Stimulated activated CD8-positive, alpha-beta memory T cell treated with anti-CD3 and anti-CD28 coated beads, Interleukin-12 subunit alpha, Interleukin-12 subunit beta, amount 100 ng/mL, for 4 hours (primary cell): ENCODE measurements at places on chromosomes 12 and 14.

- DNase-seq: no peak
These were observed 98.6 kb downstream of the SCARB1 start for GRCh38 chr12:124764870-124765580.

DNA sequence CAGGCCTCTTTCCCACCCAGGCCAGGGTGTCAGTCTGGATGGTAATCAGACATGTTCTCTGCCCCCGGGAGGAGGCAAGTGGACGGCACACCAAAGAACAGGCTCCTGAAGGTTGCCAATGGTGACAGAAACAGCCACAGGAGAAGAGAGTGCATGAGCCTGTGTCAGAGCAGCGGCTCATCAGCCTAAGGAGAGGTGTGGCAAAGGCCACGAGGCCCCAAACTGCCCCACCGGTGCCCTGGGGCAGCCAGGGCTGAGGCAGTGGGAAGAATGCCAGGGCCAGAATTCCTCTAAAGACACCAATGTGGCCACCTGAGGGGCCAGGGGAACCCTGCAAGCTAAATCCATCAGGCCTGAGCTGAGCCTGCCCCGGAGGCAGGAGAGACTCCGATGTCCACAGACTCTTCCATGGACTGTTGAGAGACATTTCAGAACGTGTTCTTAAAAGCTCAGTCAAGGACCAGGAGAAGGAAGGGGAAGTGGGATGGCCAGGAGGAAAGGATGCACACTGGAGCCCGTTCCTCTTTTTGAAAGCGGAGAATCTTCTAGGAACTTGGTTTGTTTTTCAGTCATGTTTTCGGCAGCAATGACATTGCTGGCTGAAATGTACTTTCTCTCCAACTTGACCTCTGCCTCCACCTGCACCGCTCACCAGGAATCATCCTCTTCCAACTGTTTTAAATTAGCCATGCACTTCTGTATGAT is 176.3 kb upstream of the FKBP4 start:
- DNase-seq: no peak

- DNase-seq: no peak
These were observed 63.0 kb downstream of the CLMN start for GRCh38 chr14:95256776-95257060.

DNA sequence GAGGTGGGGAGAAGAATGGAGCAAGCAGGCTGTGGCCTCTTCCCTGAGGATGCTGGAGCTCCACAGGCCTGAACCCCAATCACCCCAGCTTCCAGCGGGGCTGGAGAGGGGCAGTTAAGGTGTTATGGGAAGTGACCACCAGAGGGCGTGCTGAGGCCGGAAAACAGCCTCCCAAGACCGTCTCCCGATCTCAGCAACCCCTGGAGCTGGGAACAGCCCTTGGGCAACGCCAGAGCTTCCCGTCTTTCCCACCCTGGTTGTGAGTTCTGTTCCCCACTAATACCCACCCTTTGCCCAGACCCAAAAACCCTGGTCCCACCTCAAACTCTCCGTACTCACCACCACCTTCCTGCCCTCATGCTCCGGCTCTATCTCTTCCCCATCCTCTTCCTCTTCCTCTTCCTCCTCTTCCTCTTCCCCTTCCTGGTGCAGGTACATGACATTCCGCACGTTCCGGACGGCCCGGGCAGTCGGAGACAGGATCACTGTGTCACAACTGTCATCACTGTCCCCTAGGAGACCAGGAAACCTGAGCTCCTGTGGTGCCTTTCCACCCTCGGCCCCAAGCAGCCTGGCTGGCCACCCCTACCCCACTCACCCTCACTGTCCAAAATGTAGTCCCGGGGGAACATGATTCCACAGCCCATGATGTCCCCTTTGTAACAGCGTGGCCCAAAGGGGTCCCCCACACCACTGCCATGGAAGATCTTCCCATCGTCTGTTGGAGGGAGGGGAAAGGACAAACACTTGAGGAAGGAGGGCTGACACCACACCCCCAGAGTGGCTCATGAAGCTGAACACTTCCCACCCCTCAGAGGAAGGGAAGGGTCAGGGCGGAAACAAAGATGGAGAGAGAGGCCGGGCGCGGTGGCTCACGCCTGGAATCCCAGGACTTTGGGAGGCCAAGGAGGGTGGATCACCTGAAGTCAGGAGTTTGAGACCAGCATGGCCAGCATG is 12.9 kb downstream of the SPRYD3 start:
- peak; percentile 25 for DNase-seq

DNA sequence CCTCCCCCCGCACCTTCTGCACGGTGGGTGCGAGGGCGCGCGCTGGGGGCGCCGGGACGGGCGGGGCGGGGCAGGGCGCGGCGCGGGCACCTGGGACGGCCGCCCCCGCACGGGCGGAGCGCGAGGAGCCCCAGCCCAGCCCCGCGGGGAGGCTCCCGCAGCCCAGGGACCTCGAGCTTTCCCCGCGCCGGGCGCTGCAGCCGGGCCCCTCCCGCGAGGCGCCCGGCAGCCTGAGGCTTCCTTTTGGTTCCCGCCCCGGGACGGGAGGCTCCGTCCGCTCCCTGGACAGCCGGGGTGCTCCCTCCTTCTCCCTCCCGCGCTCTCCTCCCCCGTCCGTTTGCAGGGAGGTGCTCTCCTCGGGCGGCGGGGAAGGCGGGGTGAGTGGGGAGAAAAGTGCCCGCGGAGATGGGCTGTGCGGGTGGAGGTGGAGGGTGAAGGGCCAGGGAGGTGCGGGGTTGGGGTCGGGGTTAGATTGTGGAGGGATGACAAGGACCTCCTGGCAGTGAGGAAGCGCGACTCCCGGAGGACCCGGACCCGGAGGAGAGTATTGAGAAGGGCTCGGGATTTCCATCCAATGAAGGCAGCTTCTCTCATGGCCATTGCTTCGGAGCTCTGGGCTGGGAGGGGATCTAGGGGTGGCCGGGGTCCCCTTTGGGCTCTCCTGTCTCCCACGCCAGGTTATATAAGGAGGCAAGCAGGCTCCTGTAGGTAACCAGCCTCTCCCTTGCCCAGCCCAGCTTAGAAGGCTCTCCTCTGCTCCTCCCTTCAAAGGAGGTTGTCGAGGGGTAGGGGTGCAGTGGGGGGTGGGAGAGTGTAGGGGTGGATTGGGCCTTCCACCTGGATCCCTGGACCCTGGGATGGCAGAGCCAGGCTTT is 645 bp downstream of the JDP2 start:
- no peak for DNase-seq

DNA sequence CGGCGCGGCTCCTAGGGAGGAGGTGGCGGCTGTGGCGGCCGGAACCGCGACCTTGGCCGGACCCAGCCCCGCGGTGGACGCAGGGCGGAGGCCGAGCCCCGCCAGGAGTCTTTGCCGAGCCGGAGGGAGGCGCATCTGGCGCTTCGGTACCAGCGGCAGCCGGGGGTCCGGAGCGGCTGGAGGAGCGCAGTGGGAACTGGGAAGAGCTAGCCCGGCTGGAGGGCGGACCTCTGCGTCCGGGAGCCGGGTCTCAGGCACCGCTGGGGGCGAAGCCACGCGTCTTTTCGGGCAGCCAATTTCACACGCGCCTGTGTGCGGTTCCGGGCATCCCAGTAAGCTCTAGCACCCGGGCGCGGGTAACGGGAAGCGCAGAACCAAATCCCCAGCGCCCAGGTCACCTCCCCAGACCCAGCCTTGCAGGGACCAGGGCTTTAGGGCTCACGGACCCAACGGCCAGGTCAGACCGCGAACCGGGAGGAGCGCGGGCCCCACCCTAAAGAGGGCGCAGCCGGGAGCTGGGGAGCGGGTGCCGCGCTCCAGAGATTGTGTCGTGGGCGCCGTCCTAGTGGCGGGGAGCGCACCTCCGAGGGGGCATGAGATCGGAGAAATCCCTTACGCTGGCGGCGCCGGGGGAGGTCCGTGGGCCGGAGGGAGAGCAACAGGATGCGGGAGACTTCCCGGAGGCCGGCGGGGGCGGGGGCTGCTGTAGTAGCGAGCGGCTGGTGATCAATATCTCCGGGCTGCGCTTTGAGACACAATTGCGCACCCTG is 89.4 kb downstream of the GALNT8 start:
- DNase-seq: no peak

DNA sequence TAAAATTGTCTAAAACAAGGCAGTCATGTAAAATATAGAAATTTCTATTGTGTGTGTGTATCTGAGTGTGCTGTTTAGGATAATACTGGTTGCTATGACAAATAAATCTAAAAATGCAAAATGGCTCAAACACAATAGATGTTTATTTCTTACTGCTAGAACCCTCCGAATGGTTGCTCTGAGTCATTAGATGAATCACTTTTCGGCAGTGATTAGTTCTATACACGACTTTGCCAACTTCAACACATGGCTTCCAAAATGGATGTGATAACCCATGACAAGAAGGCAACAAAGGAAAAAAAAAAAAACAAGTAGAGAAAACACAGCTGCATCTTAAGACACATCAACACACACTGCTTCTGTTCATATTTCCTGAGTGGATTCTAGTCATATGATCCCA is 729.2 kb downstream of the AACS start:
- no peak for DNase-seq

- DNase-seq: no peak
These were observed 2.3 kb downstream of the KRT85 start for GRCh38 chr12:52364901-52365489.

DNA sequence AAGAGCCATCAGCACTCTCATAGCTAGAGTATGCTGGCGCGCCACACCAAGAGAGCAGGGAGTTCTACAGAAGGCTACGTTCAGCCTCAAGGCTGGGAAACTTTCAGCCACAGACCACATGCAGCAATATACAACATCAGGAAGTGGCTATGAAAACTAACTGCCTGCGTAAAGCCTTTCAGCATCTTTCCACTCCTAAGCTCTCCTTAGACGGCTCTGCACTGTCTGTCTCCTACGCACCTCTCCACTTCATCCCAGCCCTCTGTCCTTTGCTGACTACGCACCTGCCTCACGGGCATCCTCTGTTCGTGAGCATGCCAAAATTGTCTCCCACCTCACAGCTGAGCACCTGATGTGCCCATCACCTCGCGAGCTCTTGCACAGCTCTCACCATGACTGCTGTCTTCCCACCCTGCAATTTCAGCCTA is 9.7 kb downstream of the MPHOSPH9 start:
- DNase-seq: peak; percentile 8

DNA sequence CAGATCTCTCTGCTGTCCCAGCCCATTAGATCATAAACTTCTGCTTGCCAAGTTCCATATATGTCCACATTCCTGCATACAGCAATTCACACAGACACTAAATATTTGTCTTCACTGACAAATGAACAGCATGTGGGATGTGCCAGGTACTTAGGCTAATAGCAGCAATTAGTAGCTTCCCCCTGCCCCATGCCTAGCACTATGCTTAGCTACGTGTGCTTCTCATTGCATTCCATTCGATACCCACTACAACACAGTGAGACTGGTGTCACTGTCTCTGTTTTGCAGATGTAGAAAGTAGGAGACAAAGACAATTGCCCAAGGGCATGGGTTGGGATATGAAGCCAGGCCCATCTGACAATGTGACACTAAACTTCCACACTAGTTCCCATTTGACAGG is 308.4 kb downstream of the BCL11B start:
- no peak for DNase-seq

DNA sequence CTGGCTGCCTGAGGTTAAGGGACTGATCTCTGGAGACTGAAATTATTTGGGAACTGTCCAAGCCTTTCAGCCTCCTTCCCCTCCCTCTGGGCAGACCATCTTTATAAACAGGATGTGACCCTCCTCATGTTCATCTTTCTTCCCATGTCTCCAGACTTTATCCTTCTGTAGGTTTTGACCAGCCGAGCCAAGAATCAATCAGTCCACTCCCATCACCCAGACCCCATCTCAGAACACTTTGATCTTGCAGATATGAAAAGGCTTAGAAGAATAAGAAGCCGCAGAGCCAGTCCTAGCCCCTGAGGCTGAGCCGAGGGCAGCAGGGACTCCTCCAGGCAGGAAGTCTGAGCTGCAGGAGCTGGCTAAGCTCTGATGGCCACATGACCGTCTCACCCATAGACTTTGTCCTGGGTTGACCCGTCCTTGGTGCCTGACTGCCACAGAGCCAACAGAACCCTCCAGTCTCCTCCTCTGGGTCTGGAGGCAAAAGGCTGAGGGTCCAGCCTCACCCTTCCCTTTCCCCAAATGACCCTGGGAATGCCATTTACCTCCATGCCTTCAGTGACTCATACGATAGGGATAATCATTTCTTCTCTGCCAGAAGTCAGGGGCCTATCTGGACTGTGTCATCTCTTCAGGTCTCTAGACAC is 1.6 kb downstream of the KRT71 start:
- no peak for DNase-seq

DNA sequence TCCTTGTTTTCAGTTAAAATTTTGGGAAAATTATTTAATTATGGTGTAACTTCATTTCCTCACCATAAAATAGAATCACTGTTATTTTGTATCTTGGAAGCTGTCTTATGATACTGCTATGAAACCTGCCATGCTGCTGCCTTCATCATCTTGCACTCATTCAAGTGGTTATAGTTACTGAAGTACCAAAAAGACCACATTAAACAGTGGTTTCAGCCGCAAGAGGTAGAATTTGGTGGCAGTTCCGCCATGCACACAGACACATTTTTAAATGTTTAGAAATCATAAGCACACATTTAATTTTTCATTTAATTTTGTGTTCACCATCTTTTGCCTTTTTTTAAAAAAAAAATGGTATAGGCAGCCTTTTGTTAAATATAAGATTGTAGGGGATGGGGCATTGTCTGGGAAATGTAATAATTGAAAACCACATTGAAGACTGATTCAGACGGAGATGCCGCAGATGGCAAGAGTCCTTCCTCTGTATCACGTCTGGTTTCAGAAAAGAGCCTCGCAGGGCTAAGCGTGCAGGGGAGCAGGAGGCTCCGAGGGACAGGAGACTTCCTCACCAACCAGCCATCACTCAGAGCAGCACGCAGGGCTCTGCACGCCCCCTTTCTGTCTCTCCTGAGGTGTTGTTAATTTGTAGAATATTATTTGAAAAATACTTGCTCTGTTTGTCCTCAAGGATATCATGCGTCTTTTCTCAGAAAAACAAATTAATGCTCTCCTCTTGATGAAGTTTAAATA is 115.2 kb upstream of the PELI2 start:
- DNase-seq: no peak

- DNase-seq: no peak
These were observed 173.8 kb downstream of the TBX5 start for GRCh38 chr12:114232187-114232586.

- DNase-seq: no peak
These were observed 14.1 kb upstream of the NUMB start for GRCh38 chr14:73472185-73473114.

GRCh38 chr14:67622675-67623074 is 3.0 kb downstream of the ARG2 start:
- DNase-seq: no peak

- DNase-seq: no peak
These were observed 135.6 kb downstream of the BCL11B start for GRCh38 chr14:99136401-99136800.

DNA sequence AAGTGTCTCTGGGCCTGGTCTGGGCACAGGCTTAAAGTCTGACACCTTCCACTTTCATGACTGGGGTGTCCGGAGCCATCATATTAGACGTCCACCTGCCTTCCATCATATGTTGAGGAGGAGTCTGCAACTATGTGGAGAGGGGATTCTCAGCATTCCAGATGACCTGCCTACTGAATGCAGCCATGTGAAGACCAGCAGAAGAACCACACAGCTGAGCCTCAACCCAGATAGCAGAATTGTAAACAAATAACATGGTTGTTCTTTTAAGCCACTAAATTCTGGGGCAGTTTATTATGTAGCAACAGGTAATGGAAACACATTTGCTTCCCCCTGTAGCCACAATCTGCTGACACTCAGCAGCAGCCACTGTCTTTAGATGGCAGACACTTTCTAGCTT is 4.0 kb upstream of the SLC15A4 start:
- no peak for DNase-seq

- DNase-seq: no peak
These were observed 302.1 kb downstream of the RMST start for GRCh38 chr12:97764700-97765099.
